ENCODE measurements at places on chromosomes 3 and 15.

DNA sequence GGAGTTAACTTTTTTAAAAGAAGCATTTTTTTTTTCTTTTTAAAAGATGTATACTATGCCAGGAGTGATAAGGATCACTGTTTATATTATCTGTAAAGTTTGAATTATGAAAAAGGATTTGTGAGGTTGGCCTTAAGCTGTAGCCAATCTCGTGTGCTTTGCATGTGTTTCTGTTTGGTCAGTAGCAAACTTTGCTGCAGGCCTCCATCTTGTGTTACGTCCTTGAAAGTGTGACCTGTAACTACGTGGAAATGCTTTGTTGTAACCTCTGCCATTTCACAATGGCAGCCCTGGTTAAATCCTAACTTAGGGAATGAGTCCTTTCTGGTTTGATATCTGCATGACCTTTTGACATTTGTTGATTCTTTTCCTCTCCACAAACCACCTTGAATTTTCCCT, 1345.6 kb downstream of the NSUN3 start:
- no peak for DNase-seq

GRCh38 chr15:79102595-79102994, 12.0 kb upstream of the RASGRF1 start:
- DNase-seq: no peak

DNA sequence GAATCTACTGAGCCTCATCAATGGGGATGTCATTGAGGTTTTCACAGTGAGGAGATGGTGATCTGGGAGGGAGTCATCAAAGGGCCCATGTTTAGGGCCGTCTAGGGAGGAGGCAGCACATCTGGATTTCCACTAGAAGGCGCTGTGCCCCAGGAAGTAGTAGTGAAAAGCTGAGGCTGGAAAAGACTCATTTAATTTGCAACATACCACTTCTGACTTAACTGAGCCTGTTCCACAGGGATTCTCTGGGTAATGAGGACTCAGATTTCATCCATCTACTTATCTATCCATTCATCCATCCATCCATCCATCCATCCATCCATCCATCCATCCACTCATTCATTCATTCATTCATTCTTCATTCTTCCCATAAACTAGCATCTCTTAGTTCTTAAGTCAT, 17.4 kb upstream of the SHF start:
- peak; percentile 68 for DNase-seq

DNA sequence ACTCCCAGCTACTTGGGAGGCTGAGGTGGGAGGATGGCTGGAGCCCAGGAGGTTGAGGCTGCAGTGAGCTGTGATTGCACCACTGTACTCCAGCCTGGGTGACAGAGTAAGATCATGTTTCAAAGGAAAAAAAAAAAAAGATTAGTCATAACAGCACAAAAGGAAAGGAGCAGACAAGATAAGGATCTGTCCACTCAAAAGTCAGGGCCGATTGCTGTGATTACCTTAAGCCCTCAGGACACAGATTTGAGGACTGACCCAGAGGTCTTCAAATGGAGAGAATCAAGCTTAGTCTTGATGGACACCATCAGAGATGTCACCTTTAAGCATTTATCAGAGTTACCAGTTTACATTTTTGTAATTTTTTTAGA, 23.9 kb upstream of the HEG1 start:
- DNase-seq: no peak

GRCh38 chr3:151318991-151319390, 2.4 kb upstream of the GPR87 start:
- no peak for DNase-seq

GRCh38 chr15:99129644-99130043, 24.8 kb downstream of the SYNM start:
- no peak for DNase-seq

- DNase-seq: no peak
Measured at GRCh38 chr15:72865486-72865885, 81.9 kb upstream of the ADPGK start.

GRCh38 chr3:135368316-135368715, 573.3 kb downstream of the EPHB1 start:
- DNase-seq: no peak

DNA sequence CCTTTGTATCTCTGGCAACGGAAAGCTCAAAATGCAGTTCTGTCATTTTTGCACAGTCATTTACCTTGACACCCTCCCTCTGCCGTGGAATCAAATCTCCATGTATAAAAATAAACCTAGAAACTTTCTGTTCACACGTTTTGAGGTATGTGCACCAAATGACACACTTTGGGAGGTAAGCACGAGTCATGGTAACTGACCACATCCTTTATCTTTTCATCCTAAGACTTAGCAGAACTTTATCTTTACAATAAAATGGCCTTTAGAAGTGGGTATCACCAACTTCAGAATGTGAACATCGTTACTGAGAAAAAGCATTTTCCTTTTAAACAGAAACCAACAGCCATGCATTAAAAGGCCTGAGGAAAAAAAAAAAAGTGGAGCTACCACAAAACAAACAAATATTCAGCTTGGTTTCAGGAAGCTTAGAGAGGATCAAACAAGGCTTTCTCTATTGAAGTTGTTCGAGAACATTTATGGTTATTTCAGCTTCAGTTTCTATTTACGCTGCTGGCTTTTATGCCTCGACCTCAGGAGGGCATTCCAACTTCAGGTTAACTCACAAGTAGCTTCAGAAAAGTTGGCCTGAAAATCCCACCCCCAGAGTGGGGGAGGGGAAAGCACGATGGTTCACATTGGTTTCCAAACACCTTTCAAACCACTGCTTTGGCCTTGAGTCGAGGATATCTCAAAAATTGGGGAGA, 171.1 kb upstream of the ICE2 start:
- peak; percentile 60 for DNase-seq

- DNase-seq: no peak
Measured at GRCh38 chr15:68572309-68572708, 6.5 kb upstream of the CORO2B start.

DNA sequence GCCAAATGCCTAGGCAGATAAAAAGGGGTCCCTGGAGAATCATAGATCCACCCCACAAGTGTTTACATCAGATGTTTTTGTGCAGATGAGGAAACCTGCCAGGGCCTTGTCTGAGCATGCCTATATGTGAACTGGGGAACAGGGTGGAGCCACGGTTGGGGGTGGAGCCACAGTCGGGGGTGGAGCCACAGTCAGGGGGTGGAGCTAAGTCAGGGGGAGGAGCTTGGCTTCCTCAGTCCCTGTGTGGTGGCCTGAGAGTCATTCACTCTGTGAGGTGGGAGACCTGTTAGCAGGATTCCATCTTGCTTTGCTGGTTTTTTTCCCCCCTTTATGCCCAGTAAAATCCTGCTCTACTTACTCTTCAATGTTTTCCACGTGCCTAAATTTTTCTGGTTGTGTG, 57.8 kb upstream of the TGFBR2 start:
- DNase-seq: peak; percentile 16

GRCh38 chr15:92714477-92715401, 59.2 kb upstream of the FAM174B start:
- DNase-seq: peak; percentile 73

- no peak for DNase-seq
Measured at GRCh38 chr15:29844290-29844903, 22.1 kb upstream of the TJP1 start.

GRCh38 chr15:60154764-60155325, 150.7 kb downstream of the FOXB1 start:
- no peak for DNase-seq

DNA sequence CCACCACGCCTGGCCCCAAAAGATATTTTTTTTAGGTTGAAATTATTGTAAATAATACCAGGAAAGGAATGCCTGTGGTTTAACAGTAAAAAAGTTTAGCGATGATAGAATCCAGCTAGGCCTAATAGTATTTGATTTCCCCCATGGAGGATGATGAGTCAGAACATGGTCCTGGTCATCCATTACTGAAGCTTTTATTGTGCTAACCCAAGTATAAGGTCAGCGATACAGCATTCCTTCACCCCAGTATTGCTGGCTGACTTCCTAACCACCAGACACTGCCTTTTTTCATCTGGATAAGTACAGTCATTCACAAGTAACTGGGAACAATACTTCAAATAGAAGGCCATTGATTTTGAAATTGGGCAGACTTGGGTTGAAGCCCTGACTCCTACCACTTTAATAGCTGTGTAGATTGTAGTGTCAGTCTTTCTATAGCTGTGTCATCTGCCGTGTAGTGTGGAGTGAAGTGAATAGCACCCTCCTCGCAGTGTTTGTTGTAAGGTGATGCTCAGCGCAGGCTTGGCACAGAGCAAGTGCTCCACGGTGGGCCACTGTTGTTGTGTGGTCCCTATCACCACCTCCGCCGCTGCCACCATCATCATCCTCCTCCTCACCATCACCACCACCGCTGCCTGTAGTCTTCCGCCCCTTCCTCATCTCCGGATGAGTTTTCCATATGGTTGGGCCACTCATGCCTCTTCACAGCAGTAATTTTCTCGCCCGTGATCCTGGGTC, 436.0 kb upstream of the TPM1 start:
- no peak for DNase-seq

DNA sequence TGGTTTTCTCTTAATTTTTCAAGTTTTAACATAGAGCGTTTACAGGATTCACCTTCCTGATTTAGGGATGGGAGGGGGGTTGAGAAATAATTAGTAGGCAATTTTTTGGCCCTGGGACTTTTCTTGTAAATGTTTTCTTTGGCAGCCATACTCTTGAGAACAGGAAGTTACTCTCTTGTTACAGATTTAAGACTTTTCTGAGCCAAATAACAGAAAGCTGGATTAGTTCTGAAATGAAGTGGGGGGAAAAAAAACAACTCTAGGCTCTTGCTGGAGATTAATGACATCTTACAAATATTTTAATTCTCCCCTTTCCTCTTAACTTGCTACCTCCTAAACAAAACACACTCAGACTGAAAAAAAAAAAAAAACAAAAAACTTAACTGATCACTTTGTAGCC, 13.8 kb upstream of the POLR2M start:
- DNase-seq: no peak

DNA sequence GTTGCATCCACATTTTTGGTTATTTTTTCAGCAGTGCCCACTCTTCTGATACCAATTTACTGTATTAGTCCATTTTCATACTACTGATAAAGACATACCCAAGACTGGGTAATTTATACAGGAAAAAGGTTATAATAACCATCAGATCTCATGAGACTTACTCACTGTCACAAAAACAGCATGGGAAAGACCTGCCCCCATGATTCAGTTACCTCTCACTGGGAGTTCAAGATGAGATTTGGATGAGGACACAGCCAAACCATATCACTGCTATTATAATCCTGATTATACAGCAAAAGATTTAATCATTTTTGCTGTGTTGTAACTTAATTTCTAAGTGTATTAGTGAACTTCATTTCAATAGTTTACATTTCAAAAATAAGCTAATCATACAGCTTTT, 6.6 kb downstream of the ZBED2 start:
- DNase-seq: no peak

GRCh38 chr15:75043509-75044257, 20.3 kb downstream of the PPCDC start:
- peak; percentile 38 for DNase-seq

- DNase-seq: no peak
Measured at GRCh38 chr15:70274255-70274880, 176.7 kb upstream of the TLE3 start.

DNA sequence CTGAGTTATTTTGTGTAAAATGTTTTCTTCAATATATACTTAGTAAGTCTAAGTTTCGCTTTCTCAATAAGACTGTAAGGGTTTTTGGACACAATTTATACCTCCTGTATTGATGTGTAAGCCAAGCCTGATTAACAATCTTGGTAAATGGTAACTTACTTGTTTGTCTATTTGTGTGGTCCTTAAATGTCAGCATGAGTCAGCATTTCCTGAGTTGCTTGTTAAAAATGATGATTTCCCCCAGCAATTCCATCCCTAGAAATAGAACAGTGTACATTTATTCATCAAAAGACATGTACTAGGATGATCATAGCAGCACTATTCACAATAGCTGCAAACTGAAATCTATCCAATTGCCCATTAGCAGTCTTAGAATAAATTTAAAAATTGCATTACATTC, 53.4 kb upstream of the LRIG1 start:
- no peak for DNase-seq

GRCh38 chr3:184291738-184292445, 7.1 kb upstream of the PSMD2 start:
- DNase-seq: no peak

GRCh38 chr3:172276103-172276502, 172.2 kb downstream of the GHSR start:
- DNase-seq: peak; percentile 8

- no peak for DNase-seq
Measured at GRCh38 chr3:151491525-151491924, 30.7 kb upstream of the IGSF10 start.

DNA sequence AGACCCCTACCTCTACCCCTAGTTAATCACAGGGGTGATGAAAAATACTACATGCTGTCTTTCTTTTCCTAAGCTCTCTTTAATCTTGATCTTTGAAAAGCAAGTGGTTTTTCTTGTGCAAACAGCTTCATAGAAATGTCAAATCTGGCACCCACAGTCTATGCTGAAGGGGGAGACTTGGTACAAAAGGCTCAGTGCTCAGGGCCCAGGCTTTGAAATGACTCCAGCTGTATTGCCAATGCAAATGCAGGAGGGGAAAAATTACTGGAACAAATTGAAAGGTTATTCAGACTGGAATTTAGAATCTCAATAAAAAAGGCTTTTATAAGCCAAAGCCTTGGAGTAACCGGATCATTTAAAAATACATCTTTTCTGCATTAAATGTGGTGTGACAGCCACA, 223.9 kb downstream of the LRTM1 start:
- no peak for DNase-seq

GRCh38 chr3:48678056-48678455, 7.7 kb downstream of the NCKIPSD start:
- DNase-seq: no peak

DNA sequence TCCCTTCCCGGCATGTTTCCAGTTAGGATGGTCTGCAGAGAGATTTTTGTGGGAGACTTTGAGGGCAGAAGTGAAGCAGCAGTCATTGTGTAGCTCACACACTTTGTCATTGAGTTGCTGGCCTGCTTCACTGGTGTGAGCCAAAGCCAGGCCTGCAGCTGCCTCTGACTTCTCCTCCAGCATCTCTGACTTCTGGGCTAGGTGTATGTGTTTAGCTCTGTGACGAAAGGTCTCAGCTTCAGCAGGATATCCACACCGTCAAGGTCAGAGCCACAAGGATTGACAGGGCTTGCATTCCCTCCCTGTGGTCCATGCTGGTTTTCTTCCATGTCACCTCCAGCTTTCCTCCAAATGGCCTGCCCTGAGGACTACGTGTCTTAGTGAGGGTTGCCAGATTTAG, 57.1 kb upstream of the OSBPL11 start:
- DNase-seq: no peak
